ENCODE measurements at places on chromosomes 5 and 9.

GRCh38 chr5:50691399-50692016 is 25.1 kb downstream of the PARP8 start:
- H3K4me3 ChIP-seq = no peak overlapping the region
- no peaks in the 10 kb centered on the region for H3K4me1 ChIP-seq
- no peaks in the 10 kb centered on the region for H3K36me3 ChIP-seq
- no peak overlapping the region for H3K27ac ChIP-seq

DNA sequence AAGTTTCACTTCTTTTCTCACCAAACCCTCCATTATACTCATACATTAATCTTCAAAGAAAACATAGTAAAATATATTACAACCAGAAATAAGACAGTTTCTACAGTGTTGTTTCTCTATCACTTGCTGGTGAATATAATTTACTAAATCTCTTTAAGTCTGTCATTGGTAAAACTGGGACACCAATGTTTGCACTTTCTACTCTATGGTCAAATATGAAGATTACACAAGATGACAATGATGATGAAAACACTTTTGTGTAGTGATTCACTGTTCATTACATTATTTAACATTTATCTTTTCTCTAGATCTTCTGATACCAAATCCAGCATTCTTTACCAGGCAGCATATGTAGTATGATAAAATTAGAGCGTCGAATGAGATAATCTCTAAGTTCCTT is 459.1 kb downstream of the DMAC1 start:
- no peaks in the 10 kb centered on the region for H3K27me3 ChIP-seq
- H3K4me1 ChIP-seq = no peaks in the 10 kb centered on the region
- H3K27ac ChIP-seq = no peak overlapping the region
- no peak for ATAC-seq
- H3K4me3 ChIP-seq = no peak overlapping the region

GRCh38 chr5:149651686-149652085 is 70.4 kb downstream of the ARHGEF37 start:
- H3K27ac ChIP-seq = no peak overlapping the region
- no peaks in the 10 kb centered on the region for H3K27me3 ChIP-seq
- H3K4me1 ChIP-seq = no peaks in the 10 kb centered on the region
- no peaks in the 10 kb centered on the region for H3K36me3 ChIP-seq

DNA sequence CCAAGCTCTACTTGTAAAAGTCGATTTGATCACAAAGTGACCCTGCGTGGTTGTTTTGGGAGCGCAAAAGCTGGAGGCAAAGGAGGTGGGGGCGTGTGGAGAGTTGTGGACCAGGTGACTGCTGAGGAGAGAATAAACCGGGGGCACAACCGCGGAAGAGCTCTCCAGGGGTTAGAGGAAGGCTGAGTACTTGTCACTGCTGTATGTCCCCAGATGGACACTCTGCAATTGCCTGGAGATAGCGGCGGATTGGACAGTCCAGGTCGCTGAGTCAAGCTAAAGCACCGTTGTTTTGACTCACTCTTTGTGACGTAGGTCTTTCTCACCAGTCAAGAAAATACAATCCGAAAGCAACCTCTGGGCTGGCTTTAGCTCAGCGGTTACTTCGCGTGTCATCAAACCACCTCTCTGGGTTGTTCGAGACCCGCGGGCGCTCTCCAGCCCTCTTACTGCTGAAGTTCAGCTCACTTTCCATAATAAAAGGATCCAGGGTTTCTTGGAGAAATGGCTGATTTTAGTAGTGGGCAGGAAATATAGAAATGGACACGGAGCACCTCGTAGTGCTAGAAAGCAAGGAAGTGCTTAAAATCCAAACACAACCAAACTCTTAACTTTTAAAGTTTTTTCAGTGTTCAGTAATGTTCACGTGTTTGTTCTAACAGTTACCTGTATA is 25.7 kb downstream of the ZMAT2 start:
- peak; percentile 60 for ATAC-seq
- no peaks in the 10 kb centered on the region for H3K4me1 ChIP-seq
- no peak overlapping the region for H3K4me3 ChIP-seq
- no peak overlapping the region for H3K27ac ChIP-seq

GRCh38 chr5:114789773-114790402 is 379.8 kb downstream of the TRIM36 start:
- no peak overlapping the region for H3K4me3 ChIP-seq
- no peaks in the 10 kb centered on the region for H3K4me1 ChIP-seq
- no peak overlapping the region for H3K27ac ChIP-seq
- ATAC-seq = no peak
- H3K36me3 ChIP-seq = no peaks in the 10 kb centered on the region
